Activated T-helper 1 cell treated with anti-CD3 and anti-CD28 coated beads, Interleukin-12 subunit alpha, Interleukin-12 subunit beta, Interleukin-2, Interleukin-4 antibody, amounts not matched to agents 30 ng/mL and 10 ng/mL and 1 ng/mL, durations not matched to agents 14 hours and 24 hours and 36 hours (primary cell): ENCODE measurements at places on chromosomes 5 and 9. TPM values are rescaled to one million over a fixed set of nuclear protein-coding genes. Genes with fewer than 3 reads are reported as not detected.

Gene S1PR3
- 3.0 and 3.3 TPM in 2 replicates for total RNA-seq

Gene PLPP1
- total RNA-seq: 25.8 and 27.5 TPM in 2 replicates

Gene LURAP1L
- total RNA-seq: not detected in 2 replicates

Gene RMRP
- 5,317 and 5,787 TPM in 2 replicates for total RNA-seq

Gene CCNB1
- total RNA-seq: 106 and 115 TPM in 2 replicates

Gene SNAPC4
- total RNA-seq: 26.7 TPM in 2 replicates

Gene CEL
- 1.8 and 2.0 TPM in 2 replicates for total RNA-seq

Gene HINT2
- total RNA-seq: 47.5 and 55.3 TPM in 2 replicates

Gene LPAR1
- not detected in 2 replicates for total RNA-seq

Gene GDNF
- 0.36 and 0.44 TPM in 2 replicates for total RNA-seq

Gene TLE1
- total RNA-seq: 0.12 TPM in 1 of 2 replicates, not detected in the other

Gene CHSY3
- total RNA-seq: not detected in 2 replicates
